Cerebellar nuclear complex (tissue), 1 donor: ENCODE measurements at places on chromosomes 12 and 14.
A peak's percentile ranks its signal among the peaks of the same experiment; 100 is the strongest.

GRCh38 chr12:58502841-58503240 is 417.5 kb downstream of the LRIG3 start:
- no peak for DNase-seq

GRCh38 chr14:57578801-57579200 is 85.1 kb upstream of the CCDC198 start:
- no peak for DNase-seq

DNA sequence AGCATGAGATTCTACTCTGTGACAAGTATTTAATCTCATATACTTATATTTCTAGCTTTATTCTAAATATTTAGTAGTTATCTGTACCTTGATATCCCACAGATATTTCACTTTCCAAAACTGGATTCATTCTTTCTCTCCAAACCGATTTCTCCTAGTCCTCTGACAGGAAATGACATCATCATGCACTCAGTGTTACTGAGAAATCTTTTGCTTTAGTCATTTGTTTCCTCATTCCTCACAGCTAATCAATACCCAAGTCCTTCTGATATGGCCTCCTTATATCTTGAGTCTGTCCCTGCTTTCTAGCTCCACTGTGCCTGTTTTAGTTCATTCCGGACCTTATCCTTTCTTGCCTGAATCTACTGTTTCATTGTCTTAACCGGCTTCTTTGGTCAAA is 39.4 kb upstream of the E2F7 start:
- DNase-seq: no peak

- no peak for DNase-seq
Observed at GRCh38 chr12:16369156-16369555, 21.7 kb downstream of the MGST1 start.

- peak; percentile 58 for DNase-seq
Observed at GRCh38 chr14:56794088-56794556, 16.2 kb downstream of the OTX2 start.

DNA sequence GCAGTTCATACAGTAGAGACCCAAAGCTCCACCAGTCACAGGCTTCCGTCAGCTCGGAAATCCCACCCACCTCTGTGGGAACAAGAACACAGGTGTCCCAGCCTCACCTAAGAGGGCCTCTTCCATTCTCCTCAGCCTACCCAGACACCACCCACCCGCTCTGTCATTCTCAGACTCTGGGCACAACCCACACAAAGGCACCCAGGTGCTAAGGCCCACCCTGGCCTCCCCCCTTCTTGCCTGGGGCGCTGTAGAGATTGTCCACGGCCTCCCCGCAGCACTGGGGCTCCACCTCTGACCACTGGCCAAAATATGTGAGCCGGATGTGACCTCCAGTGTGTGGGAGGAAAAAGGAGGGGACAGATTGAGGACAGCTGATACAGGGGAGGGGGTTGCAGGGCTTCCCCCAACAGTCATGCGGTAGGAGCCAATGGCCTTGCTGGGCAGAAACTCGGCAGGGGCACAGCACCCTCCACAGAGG is 14.2 kb downstream of the RPS6KL1 start:
- DNase-seq: no peak

DNA sequence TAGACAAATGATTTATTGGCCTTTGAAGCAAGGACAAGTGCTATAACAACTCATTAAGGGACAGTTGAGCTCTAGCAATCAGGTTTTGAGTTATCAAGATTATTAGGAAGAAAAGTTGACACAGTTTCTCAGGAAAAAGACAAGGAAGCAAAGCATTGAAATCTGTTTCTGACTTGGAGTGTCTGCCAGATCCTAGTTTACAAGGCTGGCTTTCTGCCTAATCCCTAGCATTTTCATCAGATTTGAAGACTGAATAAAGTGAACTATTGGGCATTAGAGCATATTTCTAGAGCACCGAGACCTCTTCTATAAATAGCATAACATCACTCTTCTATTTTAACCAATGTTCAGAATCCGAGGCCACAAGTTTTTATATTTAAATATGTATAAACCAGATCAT is 7.0 kb downstream of the SYT1 start:
- DNase-seq: peak; percentile 38

DNA sequence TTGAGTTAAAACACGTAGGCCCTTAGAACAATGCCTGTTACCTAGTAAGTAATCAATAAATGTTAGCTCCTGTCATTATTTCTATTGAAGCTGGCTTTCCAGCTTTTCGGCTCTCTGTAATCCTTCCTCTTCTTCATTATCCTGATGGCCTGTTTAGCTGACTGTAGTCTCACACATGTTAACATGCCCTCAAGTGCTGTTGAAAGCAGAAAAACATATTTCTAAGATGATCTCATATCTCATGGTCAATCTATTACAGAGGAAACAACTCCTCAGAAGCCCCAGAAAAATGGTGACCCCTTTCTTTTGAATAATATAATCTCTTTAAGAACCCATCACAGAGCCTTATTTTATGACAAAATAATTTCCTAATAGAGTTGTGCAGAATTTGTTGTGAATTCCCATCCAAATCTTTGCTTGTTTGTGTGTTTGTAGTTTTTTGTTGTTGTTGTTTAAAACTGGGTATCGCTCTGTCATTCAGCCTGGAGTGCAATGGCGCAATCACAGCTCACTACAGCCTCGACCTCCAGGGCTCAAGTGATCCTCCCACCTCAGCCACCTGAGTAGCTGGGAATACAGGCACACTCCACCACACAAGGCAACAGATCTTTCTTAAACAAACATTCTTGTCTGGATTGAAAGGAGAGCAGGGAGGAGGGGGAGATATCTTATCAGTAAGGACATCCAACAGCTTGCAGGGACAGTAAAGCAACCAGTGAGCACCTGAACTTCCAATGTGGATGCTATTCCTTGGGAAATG is 242.5 kb upstream of the CAND1 start:
- no peak for DNase-seq

GRCh38 chr14:28966416-28967233 is 200.0 kb downstream of the FOXG1 start:
- no peak for DNase-seq
